T follicular helper cell (primary cell): ENCODE measurements at places on chromosomes 11 and 22.

DNA sequence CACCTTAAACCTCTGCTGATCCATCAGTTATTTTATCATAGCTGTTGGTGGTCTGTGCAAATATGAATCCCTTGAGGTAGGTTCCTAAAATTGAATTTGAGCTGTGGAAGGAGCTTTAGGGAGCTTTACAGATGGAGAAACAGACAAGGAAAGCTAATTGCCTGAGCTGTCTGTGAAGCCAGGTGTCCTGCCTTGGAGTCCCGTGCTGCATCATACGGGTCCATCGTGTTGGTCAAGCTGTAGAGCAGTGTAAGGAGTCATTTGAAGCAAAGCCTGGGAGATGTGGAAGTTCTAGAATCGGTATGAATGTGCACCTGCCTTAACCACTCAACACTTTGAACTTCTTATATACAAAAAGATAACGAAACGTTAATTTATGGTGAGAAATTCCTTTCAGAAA is 1.0 kb downstream of the POLA2 start:
- no peak for DNase-seq

GRCh38 chr11:110376711-110377324 is 52.9 kb upstream of the FDX1 start:
- DNase-seq, result no peak

DNA sequence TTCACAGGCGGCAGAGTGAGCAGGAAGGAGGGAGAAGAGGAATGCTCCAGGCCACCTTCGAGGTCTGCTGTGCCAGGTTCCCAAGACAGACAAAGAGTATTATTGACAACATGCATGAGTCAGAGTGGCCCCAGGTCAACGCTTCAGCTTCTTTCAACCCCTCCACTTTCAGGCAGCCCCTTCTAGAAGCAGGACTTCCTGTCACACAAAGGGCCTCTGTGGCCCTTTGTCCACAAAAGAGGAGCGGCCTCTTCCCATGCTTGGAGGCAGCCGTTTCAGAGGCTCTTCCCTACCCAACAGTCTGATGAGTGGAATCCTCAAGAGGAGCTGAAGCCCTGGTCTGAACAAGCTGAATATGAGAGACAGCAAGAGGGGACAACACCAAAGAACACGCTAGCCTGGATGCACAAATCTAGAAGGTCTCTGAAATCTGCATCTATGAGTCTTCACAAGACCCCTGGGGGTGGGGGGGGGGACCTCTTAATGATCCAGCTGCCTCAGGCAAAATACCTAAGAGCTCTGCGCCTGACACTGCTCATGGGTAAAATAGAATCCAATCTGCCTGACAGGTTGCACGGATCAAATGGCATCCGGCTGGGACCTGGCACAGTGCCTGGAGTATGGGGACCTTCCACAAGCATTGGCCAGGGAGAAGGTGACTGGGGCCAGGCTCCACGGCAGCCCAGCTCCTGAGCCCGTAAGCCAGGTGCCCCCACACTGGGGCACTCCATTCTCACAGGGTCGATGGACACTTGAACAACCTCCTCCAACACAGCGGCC is 67.5 kb downstream of the PACSIN2 start:
- DNase-seq, result no peak

- no peak for DNase-seq
These were observed 6.8 kb downstream of the ST14 start for GRCh38 chr11:130166457-130166784.

- no peak for DNase-seq
These were observed 2.5 kb downstream of the OR52W1 start for GRCh38 chr11:6201481-6201880.

- no peak for DNase-seq
These were observed 23.1 kb downstream of the CD6 start for GRCh38 chr11:60994541-60995080.

DNA sequence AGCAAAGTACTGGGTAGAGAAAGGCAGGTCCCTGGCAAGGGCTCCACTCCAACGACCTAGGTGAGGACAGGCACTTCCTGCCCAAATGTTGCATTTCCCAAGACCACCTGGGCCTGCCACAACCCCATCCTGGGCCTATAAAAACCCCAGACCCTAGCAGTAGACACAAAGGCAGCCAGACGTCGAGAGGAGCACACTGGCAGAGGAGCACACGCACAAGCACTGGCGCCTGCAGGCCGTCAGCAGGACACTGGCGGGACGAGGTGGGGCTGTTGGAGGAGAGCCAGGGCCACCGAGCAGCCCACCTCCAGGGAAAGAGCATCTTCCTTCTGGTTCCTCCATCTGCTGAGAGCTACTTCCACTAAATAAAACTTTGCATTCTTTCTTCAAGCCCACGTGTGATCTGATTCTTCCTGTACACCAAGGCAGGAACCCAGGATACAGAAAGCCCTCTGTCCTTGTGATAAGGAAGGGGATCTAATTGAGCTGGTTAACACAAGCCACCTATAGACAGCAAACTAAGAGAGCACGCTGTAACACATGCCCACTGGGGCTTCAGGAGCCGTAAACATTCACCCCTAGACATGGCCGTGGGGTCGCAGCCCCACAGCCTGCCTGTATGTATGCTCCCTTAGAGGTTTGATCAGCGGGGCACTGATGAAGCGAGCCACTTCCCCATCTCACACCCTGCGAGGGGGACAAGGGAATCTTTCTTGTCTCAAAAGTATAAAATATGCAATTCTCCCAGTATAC is 89.7 kb upstream of the MTMR2 start:
- no peak for DNase-seq

- DNase-seq, result no peak
These were observed 84.6 kb downstream of the NTM start for GRCh38 chr11:131454989-131455388.

GRCh38 chr22:18000441-18001039 is 23.8 kb downstream of the MICAL3 start:
- DNase-seq, result no peak

DNA sequence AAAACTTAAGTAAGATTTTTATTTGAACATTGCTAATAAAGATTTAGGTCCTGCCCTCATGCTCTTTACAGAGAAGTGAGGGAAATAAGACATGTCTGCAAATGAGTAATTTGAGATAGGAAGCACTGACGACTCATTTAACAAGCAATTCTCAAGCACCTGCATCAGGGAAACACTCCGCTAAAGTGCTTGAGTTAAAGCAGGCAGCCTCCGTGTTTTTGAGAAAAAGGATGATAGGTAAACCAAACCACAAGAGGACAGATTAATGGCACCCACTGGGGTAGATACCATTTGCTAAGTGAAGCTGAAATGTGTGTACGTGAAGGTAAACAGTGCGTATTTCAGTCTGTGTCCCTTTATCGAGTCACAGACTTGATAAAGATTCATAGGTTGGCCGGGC is 184.6 kb upstream of the CARD18 start:
- no peak for DNase-seq

- no peak for DNase-seq
These were observed 1.3 kb downstream of the TP53I11 start for GRCh38 chr11:44949160-44950030.

DNA sequence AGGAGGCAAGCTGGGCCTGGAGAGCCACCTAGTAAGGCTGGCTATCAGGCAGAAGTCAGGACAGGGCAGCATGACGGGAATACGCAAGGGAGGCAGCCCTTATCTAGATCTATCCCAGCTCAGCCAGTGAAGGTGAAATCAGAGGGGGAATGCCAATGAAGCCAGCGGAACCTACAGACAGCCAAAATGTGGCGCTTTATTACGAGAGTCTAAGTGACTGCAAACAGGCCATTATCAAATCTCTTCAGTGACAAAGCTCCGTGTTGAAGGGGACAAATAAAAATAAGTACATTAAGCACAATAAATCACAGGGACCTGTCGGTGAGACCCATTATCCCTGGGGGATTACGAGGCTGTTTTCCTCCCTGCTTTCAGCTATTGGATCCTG is 22.8 kb downstream of the LARGE1 start:
- no peak for DNase-seq

DNA sequence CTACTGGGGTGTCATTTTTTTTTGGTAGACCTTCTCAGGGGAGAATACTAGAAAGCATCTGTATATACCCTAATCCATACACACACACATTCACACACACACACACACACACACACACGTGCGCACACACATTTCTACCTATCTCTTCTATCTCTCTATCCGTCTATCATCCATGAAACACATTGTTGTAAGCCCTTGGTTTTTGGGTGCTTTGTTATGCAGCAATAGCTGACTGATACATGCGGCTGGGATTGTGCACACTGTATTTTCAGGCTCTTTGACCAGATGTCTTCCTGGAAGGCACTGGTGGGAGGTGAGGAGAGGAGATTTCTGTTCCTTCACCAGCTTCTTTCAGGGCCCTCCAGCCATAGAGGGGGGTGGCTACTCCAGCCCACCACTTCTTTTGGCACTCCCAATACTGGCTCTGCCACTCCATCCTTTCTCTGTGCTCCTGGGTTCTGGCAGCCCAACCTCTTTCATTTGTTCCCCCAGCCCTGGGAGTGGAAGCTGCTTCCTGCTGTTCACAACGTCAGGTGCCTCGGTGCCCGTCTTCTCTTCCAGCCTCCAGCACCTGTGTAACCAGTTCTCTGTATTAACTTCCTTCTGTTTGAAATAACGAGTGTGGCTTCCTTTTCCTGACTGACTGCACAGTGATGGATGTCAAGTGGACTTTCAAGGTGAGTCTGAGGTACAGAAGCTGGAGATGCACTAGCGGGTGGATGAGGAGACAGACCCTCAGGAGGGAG is 12.4 kb upstream of the MUC2 start:
- no peak for DNase-seq

- no peak for DNase-seq
These were observed 4.3 kb downstream of the PRAME start for GRCh38 chr22:22554587-22555284.

DNA sequence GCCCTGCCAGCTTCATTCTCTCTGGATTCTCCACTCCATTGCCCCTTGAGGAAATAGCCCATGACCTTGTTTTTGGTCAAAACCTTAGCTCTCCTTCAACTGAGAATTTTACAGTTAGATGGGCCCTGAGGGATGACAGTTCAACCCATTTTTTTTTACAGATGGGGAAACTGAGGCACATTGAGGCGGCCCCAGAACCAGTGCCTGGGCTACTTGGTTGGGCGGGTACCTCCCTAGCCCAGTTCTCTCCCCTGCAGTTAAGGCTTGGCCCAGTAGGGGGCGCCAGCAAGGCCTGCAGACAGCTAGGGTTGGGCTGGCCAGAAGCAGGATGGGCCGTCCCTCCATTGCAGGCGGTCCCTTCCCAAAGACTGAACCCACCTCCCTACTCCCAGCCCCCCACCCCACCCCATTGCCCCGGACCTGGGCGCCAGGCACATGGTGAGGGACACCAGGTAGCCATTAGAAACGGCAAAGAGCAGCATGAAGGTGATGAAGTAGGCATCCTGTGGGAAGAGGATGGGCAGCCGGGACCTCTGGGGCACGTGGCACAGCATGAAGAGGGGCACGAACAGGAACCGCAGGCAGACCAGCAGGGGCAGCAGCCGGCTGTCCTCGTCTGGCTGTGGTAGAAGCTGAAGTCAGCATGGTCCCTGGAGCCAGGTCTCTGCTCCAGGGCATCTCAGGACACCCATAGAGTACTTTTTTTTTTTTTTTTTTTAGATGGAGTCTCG is 7.6 kb downstream of the SLC29A2 start:
- DNase-seq, result peak; percentile 44

GRCh38 chr11:115224551-115224950 is 279.7 kb downstream of the CADM1 start:
- no peak for DNase-seq

- no peak for DNase-seq
These were observed 8.9 kb upstream of the FXYD2 start for GRCh38 chr11:117833401-117833891.

- no peak for DNase-seq
These were observed 62.1 kb downstream of the LRP5 start for GRCh38 chr11:68374531-68374930.

DNA sequence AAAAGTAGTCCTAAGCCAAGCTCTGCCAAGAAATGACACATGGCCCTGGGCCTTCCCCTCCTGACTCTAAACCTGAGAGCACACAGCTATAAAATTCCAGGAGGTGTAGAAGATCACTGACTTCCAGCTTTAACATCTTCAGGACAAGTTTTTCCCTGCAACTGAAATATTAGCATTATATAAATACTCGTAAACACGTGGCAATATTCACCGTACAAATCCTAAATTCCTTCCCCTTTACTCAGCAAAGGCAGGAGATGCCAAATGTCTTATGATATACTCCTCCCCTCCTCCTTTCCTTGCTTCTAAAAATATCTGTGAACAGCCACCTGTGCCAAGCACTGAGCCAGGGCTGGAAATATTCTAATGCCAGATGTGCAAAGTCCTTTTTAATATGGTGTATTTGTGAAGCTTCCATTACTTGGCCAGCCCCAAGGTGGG is 194.0 kb downstream of the LARGE1 start:
- DNase-seq, result no peak

DNA sequence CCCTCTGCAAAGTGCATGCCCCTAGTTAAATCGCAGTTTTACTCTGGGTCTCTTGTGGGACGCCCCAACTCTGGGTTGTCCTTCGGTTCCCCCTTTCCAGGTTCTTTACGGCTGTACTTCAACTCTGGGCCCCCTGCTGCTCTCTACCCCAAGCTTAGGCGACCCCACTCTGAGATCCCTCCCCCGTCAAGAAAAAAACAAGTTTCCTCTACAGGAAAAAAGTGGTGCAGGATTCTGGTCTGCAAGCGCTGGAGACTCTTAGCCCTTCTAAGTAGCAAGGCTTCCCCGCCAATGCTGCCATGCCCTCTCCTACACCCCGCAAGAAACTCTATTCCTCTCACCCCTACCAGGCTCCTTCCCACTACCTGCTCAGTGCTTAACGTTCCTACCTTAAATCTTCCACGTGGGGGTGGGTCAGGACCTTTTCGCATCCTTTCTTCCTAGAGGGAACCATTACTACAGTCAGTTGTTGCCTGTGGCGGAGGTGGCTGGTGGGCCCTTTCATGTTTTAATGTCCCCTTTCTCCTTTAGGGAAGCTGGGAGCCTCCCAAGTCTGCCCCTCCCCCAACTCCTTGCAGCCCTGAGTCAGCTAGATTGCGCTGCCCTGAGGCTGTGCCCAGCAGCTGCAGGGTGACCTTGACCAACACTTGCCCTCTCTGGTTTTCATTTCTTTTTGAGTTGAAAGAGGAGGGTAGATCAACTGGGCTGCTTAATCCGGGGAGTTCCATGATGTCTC is 1.4 kb downstream of the NEFH start:
- DNase-seq, result no peak

- DNase-seq, result no peak
These were observed 37.3 kb downstream of the PIWIL4 start for GRCh38 chr11:94604482-94604881.

DNA sequence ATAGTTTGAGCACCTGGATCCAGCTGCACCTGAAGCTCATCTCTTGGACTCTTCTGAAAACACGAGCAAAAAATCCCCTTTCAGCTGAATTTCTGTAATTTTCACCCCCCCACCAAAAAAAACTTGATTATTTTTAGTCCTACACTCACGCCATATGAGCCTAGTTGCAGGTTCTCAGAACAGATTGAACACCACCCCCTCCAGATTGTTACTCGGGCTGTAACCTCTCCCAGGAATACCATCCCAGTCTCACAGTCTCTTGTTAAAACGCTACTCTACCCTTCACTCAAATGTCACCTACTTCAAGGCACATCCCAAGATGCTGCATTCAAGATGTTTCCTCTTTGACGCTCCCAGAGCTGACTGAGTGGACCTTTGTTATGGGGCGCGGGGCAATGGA is 96.3 kb upstream of the PRDM11 start:
- DNase-seq, result no peak
